ENCODE measurements at places on chromosomes 3 and 15.

DNA sequence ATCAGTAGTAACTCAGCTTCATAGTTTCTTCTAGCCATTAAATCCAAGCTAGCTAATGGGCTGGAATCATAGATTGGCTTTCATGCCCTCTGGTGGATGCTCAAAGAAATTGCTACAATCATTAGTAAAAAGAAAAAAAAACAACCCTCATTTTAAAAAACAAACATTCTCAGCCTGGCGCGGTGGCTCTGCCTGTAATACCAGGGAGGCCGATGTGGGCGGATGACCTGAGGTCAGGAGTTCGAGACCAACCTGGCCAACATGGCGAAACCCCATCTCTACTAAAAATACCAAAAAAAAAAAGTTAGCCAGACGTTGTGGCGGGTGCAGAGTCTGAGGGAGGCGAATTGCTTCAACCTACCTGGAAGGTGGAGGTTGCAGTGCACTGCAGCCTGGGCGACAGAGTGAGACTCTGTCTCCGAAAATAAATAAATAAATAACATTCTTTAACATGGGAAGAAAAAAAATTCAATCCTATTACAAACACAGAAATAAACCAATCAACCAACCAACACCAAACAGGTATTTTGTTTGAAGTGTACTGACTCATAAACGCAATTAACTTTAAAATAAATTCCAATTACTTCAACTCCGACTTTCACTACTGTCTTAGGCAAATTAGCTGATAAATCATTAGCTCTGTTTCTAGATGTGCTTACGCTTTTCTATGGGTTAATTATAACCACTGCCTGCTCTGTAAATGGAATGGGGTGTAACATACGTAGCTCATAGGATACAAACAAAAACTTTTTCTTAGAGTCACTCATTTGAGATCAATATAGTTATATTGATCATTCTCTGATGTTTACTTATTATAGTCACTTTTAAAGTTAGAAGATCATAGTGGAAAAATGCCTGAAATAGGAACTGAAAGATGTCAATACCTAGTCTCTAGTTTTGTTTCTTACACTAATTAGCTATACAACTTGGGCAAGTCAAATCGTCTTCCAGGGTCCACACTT, 24.9 kb downstream of the TMEM207 start:
- peak; percentile 69 for DNase-seq

- DNase-seq: no peak
Measured at GRCh38 chr3:90062016-90062415, 954.6 kb downstream of the EPHA3 start.

DNA sequence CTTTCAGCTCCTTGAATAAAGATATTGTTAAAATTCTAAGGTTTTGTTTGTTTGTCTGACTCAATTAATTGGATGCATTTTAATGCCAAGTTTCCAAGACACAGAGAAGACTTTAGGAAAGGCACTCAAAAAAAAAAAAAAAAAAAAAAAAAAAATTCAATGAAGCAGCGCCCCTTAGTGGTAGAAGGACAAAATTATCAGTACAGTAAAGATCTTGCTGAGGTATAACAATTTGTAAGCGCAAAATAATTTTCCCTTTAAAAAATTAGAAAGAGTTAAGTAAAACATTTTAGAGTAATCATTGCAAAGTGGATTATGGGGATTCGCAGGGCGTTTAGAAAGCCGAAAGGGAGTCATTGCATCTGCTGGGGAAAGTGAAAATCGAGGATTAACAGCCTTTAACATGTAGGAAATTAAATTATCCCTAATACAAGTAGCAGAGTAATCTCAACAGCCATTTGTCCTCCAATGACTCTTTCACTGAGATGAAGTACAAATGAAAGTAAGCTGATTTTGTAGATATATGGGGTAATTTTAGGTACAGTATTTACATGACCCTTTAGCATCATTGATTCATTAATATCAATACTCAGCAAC, 5.8 kb upstream of the DIS3L start:
- peak; percentile 53 for DNase-seq

GRCh38 chr15:57792724-57793449, 86.4 kb downstream of the POLR2M start:
- DNase-seq: no peak

GRCh38 chr3:25944329-25944728, 154.4 kb downstream of the OXSM start:
- no peak for DNase-seq
